ENCODE measurements at places on chromosomes 4 and X. TPM values are rescaled to one million over a fixed set of nuclear protein-coding genes. Genes with fewer than 3 reads are reported as not detected.
A peak's percentile ranks its signal among the peaks of the same experiment; 100 is the strongest.

DNA sequence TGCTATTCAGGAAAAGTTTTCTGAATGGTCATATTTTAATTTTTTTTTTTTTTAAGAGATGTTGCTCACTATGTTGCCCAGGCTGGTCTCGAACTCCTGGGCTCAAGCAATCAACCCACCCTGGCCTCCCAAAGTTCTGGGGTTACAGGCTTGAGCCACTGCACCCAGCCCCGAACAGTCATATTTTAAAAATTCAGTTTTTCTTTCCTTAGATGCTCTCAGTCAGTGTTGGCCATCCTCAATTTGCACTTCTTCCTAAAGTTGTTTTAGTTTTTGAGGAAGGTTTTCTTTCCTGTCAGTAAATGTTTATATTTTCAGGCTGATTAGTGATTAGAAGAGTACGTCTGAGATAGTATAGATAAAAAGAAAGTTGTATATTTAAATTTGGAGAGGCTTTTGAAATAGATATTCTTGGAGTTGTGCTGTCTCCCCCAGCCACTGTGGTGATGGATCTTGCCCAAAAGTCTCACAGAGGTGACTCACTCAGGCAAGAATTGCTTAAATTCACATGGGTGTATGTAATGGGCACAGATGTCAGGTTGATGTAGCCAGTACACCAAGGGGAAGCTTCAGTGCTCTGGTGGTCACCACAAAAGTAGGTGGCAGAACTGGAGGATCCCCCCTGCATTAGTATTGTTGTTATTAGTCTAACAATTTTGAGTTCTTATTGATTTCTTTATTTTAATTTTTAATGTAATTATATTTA, 72.2 kb upstream of the ELOVL6 start:
- no peak for DNase-seq

- peak; percentile 56 for DNase-seq
These were observed 508.5 kb downstream of the MID1IP1 start for GRCh38 chrX:39309721-39310152.

GRCh38 chrX:71367396-71367795, 1.2 kb downstream of the TAF1 start:
- DNase-seq: no peak

The UGT8 gene
- polyA plus RNA-seq: 0.30 TPM

The TMEM150C gene
- polyA plus RNA-seq: 0.17 TPM

- no peak for DNase-seq
These were observed 69.6 kb upstream of the PCDH18 start for GRCh38 chr4:137601934-137602333.

DNA sequence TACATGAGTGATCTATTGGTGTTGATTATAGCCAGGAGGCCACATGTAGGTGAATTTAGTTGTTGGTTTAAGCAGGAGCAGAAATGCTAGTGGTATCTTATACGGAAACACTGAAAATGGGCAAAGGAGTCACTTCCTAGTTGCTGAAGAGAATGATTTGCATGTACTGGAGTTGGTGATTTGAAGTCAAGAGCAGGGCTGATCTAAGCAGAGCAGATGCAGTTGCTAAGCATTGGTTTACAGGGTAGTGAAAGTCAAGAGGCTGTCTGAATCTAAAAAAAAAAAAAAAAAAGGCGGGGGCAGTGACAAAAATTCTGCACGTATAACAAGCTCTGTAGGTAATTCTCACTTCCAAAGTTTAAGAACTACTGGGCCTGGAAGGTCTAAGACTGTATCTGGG, 90.4 kb upstream of the HPRT1 start:
- no peak for DNase-seq

GRCh38 chrX:20454117-20454516, 187.4 kb upstream of the RPS6KA3 start:
- no peak for DNase-seq

The SLC25A4 gene
- polyA plus RNA-seq: 16.3 TPM

DNA sequence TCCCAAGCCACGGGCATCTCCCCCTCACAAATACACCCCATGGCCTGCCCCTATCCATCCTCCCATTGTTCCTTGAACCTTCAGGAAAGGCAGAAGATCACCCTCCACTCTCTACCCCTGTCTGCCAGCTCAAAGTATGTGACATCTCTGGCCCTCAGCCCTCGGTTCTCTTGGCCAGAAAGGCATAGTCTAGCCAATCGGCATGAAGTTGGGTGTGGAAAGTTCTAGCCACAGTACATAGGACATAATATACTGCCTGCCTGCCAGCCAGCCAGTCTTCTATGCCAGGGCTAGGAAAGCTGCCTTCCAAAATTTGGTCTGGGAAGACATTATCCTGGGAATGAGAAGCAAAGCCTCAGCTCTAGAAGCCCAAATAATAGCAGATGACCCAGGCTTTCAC, 3.2 kb upstream of the PLP1 start:
- no peak for DNase-seq

The PAGE5 gene
- not detected for polyA plus RNA-seq

DNA sequence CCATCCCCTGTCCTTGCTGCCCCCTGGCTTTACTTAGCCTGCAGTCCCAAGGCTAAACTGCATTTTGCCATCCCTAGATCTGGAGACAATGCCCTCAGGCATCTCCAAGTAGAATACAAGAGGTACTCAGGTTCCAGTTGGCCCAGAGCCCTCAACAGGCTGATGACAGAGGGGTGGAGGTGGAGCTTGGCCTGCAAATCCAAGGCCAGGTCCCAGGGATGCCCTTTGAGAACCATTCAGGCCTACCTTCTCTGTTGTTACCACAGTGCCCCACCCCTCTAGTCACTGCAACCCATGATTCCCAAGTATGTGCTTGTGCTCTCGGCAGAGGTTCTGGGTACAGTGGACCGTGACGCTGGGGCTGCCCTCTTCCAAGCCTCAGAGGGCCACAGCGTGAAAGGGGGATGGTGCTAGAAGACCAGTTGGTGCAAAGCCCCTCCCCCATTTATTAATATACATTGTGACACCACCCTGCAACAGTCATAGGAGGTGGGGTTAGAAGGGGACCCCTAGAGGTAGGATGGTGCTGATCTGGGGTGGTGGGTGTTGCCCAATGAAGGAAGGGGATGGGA, 6.4 kb upstream of the UBA1 start:
- no peak for DNase-seq

DNA sequence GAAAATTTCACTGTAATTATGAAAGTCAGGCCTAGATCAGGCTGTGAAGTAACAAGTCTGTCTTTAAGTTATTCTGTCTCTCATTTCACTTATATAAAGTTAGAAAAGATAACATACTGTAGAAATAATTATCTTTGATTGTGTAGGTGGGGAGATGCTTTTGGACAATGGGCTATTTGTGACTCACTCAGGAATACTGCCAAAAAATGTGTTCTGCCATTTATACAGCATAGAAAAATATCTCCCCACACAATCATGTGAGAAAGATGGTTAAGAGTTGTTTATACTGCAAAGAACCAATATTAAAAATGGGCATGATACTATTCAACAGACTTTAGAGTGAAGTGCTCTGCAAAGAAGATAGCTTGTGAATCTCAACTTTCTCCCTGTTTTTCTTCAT, 95.0 kb upstream of the GABRA2 start:
- no peak for DNase-seq

DNA sequence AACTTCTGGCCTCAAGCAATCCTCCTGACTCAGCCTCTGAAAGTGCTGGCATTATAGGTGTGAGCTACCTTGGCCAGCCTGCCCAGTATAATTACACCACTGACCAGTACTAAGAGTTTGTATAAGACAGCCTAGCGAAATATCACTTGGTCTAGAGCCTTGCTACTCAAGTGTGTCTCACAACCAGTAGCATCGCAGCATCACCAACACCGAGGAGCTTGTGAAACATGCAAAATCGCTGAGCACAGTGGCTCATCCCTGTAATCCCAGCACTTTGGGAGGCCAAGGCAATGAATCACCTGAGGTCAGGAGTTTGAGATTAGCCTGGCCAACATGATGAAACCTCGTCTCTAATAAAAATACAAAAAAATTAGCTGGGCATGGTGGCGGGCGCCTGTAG, 102.0 kb upstream of the GATB start:
- no peak for DNase-seq

DNA sequence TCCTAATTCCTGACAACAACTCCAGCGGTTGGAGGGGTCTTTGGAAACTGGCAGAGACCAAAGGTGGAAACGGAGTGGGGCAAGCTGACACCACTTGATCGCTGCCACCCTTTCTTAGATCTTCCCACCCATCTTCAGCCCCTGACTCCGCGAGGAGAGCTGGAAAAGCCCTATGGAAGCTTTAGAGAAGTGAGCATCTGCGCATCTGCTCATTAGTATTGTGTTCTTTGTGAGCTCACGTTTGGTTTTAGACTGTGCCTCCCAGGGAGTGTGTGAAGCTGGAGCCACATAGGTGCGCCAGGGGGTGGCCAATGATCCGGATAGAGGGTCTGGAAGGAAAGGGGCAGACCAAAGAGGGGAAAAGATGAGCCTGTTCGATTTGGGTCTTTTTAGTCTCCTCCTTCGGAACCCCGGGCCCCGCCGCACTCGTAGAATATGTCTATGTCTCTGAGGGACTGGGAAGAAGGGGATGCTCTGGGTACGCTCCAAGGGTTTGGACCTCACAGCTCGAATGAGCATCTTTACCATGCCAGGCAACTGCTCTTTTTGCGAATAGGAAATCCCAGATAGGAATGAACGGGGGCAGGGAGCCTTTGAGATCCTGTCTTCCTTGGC, 578 bp upstream of the DKK2 start:
- DNase-seq: no peak

GRCh38 chr4:18689308-18690115, 668.0 kb upstream of the LCORL start:
- no peak for DNase-seq

DNA sequence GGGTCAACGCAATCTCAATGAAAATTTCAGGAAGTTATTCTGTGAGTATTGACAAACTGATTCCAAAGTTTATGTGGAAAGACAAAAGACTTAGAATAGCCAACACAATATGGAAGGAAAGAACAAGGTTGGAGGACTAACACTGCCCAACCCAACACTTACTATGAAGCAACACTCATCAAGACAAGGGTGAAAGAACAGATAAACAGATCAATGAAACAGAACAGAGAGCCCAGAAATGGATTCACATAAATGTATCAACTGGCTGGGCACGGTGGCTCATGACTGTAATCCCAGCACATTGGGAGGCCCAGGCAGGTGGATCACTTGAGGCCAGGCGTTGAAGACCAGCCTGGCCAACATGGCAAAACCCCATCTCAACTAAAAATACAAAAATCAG, 41.2 kb downstream of the FRYL start:
- no peak for DNase-seq

GRCh38 chr4:30450474-30450873, 269.7 kb upstream of the PCDH7 start:
- no peak for DNase-seq

GRCh38 chr4:123479944-123480343, 83.3 kb downstream of the SPRY1 start:
- DNase-seq: no peak

DNA sequence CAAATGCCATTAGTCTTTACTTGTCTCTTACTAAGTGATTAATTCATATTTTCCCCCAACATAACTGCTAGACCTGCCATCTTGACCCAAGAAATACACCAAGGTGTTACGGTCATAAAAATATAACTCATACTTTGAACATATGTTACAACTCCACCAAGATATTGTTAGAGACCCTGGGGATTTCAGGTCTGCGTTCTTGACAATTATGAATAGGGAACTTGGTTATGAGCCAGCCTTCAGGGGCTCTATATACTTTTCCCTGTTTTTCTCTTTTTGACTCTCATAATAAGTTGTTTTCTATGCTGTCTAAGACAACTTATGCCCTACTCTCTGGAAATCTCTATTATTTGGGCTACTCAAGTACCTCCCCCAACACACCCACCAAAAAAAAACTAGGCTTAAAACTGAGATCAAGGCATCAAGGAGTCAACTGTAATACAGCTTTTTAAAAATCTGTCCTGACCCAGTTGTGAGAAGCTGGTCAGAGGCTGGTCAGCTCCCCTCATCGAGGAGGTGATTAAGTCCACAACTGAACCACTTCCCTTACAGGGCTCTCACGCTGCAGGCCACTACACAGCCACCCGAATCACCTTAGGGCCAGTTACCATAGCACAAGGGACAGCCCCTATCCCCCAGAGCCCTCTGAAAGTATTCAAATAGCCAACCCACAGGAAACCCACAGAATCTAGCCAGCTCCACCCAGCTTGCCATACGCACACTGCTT, 10.5 kb upstream of the TLR3 start:
- no peak for DNase-seq

GRCh38 chr4:143351774-143352451, 15.2 kb downstream of the GAB1 start:
- no peak for DNase-seq

DNA sequence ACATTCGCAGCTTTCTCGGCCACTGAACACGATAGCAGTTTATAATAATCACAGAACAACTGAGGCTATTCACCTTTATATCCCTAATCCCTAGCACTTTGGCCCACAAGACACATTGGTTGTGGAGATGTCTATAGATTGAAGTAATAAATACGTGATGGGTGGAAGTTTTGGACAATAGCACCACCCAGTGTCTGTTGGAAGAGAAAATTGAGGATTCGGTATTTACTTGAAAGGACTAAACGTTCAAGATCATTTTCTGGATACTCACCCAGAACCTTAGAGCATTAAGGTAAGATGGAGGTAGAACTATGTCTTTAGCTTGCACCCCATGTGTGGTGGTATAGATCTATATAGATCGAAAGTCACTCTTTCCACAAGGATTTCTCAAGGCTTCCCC, 787 bp upstream of the TMSB15A start:
- no peak for DNase-seq

DNA sequence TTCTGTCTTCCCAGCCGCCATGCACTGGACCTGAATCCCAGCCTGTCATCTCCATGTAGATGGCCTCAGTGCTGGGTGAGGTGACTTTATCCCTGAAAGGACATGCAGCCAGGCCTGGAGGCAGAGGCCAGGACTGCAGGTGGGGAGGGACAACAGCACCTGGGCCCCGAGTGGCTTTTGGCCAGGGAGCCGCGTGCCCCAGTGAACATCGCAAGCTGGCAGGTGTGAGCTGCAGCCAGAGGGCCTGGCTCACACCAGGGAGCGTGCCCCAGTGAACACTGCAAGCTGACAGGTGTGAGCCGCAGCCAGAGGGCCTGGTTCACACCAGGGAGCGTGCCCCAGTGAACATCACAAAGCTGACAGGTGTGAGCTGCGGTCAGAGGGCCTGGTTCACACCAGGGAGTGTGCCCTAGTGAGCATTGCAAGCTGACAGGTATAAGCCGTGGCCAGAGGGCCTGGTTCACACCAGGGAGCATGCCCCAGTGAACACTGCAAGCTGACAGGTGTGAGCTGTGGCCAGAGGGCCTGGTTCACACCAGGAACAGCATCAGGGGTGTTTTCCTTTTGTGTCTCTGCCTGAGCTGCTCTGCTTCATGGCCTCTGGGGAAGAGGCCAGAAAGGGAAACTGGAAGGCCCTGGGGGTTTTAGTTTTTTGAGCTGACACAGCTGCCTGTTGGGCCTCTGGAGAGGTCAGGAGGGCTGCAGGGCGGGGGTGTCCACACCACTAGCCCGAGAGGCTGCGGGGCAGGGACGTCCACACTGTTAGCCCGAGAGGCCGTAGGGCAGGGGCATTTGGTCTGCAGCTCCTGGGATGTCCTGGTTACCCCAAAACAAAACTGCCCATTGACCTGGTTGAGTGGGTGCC, 22.7 kb upstream of the PSAPL1 start:
- DNase-seq: no peak

Measured in CD8-positive, alpha-beta memory T cell (primary cell).